ENCODE measurements at places on chromosomes 4 and X.
A peak's percentile ranks its signal among the peaks of the same experiment; 100 is the strongest.

- DNase-seq, result no peak
Measured at GRCh38 chrX:23365541-23365940, 30.9 kb downstream of the PTCHD1 start.

DNA sequence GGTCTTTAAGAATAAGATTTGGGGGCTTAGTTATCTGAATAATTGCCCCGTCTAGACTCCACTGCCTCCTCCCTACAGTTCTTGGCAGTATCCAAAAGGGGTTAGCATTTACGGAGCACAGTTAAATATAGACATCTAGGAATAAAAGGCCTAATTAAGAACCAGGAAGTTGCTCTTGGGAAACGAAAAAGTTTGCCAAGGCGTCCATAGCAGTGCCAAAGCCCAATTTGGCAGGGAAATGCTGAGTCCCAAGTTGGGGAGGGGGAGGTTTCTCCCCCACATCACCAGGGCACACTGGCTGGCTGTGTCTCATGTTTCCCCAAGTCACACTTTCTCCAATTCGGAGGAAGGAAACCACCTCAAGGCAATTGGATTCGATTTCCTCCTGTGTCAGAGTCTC, 338.7 kb downstream of the FBXW7 start:
- DNase-seq, result no peak

- no peak for DNase-seq
Measured at GRCh38 chr4:175176710-175177109, 258.6 kb downstream of the ADAM29 start.

GRCh38 chr4:88137112-88137511, 21.3 kb downstream of the ABCG2 start:
- DNase-seq, result no peak

DNA sequence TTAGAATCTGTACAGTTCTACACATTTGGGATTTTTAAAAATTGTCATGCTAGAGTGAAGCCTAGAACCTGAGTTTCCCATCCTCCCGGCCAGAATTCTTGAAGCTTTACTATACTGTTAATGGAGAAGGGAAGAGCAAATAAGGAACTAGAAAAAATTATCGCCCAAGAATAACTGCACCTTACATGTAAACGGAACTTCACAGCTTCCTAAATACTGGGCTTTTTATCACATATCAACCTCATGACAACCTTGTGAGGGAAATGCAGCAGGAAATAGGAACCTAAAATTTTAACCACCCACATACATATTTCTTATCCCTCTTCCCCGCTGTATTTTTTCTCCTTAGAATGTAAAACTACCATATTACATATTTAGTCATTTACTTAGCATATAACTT, 19.3 kb downstream of the ARHGEF9 start:
- no peak for DNase-seq

DNA sequence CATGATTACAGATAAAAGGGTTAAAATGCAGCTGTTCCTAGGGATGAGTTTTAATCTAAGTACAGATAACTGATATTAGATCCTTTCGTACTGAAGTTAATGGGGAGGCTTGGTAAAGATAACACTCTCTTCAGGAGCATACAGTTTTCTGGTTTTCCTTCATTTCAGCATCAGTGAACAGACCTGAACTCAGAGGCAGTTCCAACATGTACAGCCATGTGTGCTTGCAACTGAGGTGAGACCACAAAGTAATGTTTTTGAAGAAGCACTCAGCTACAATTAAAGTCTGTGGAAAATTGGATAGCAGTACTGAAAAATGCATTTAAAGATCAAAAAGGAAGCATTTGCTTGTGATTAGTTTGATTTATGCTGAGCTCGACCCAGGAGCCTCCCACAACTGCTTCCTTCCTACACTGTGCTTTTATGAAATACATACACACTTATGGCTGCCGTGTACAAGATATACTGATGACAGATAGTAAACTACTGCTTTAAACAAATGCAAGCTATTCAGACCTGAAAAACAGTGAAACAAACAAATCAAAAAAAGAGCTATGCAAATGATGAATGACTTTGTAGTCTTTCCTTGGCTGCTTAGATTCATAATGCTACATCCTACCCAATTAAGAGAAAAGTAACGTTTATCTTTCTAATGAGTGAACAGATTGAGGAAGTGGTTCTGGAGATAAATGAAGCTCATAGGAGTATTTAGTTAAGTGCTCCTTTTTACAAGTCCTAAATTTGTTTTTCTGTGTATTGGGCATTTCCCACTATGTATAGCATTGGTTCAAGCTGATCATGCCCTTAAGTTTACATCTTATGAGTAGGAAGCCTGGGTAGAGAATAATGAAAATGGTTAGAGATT, 68.4 kb downstream of the PDLIM5 start:
- no peak for DNase-seq

- DNase-seq, result no peak
Measured at GRCh38 chr4:174210354-174210753, 73.1 kb downstream of the FBXO8 start.

GRCh38 chr4:78926826-78927225, 12.4 kb downstream of the PAQR3 start:
- no peak for DNase-seq

DNA sequence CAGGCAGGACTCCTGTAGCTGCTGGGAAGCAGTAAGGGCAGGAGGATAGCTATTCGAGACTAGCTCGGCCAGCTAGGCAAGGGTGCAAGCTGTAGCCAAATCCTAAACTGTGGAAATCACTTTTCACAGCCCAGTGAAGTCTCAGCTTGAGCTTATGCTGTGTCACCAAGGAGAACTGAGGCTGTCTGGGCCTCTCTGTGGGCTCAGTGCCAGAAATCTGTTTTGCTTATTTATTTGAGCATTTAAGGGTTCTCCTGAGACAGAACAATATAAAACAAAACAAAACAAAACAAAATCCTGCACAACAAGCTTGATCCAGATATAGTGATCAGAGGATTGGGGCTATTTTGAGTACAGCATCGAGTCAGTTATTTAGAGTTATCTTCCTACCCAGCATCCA, 97.5 kb downstream of the FANCB start:
- no peak for DNase-seq

DNA sequence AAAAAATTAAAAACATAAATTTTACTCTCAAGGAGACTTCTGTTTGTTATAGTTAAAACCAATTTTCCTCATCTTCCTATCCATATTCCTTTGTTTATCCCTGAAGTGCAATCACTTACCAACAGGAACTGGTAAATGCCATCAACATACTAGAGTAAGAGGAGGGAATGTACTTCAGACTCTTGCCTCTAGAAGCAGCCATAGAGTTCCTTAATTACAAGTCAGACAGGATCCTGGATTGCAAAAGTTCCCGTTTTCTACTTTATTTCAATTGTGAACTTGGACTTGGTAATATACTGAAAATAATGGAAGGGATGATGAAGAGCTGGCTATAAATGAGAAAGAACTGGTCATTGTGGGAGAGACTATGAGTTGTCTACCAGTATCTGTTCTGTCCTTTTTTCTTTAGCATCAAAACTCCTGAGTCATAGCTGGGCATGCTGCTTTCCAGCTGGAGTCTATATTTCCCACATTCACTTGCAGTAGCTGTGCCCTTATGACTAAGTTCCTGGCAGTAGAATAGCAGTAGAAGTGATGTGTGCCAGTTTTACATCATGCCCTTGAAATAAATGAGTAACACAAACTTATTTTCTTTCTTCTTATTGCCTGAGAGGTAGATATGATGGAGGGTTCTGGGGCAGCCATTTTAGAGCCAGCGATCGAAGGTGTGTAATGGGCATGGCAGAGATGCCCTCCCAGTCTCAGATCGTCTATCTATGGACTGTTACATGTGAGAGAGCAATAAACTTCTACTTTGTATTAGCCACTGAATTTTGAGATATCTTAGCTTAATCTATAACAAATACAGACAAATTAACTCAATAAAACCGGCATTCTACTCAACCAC, 26.8 kb upstream of the SPARCL1 start:
- no peak for DNase-seq

DNA sequence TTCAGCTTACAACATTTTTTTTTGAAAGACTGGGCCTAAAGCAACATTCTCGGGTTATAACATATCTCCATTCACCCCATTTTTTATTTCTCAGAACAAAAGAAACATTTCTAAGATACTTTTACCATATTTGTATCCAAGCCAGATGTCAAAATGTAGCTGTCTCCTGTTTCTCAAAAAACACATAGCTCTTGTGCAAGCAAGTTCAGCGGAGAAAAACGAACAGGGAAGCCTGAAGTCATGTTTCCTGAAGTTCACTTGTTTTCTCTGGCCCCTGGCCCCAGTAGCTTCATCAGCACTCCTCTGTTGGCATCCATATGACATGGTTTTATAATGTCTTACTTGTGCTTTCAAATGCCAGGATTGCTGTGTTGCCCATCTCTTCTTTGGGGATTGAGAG, 218.2 kb downstream of the BANK1 start:
- no peak for DNase-seq

DNA sequence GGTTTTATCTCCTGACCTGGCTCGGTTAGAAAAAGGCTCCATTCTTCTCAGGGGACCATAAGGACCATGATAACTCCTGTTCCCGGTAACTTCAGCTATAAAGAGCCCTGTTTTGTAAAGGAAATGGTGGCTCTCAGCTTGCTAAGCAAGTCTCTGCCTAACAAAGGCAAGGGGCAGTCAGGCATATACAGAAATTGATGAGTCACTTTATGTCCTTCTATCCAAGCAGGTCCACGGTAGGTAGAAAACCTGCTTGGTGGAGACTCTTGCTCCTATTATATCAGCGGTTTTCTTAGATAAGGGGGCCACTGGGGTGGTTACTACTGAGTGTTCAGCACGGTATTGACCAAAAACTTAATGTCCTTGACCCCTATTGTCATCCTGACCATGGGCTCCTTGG, 203.0 kb upstream of the KLF8 start:
- DNase-seq, result no peak

DNA sequence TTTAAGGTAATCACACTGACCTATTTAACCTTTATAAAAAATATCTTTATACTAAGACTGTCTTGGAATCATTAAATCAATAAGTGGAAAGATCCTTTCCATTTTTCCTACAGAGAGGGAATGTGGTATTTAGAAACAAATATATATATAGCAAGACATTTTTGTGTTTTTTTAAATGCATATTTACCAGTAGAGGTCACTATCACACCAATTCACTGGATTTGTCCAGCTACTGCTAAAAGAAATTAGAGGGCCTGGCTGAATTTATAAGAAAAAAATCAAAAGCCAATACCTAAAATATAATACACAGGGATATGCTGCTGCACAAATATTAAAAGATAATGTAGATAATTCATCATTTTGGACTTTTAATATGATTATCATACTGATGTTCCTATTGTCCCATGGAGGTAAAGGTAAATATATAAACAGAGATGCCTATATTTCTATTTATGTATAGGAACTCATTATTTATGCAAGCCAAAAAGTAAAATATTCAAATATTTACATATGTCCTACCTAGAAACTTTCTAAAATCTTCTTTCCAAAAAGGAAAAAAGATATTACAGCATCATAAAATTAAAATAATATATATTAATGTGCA, 69.5 kb downstream of the PDE5A start:
- DNase-seq, result peak; percentile 39

DNA sequence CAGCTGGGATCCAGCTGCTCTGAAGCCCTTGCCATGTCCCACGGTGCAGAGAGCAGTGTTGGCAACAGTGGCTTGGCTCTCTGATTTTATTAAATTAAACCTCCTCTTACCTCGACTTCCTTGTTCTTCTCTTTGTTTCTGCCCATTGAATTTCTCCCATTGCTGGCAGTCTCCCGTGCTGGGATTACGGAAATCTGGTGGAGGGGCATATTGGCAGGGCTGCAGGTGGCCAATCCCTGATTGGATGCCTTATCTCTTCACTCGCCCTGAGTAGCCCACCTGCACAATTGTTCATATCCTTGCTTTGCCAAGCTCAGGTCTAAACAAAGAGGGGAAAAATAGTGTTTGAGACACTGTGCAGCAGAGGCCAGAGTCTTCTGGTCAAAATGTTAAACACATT, 493.9 kb downstream of the TMA16 start:
- no peak for DNase-seq

Measured in AML-193 (cell line).